ENCODE measurements at places on chromosomes 5 and 9.

- no peak for DNase-seq
These were observed 83.8 kb downstream of the OTULIN start for GRCh38 chr5:14748180-14748900.

- DNase-seq, result no peak
These were observed 48.9 kb upstream of the TDRD7 start for GRCh38 chr9:97362777-97363545.

GRCh38 chr5:173495225-173495904 is 121.1 kb downstream of the BOD1 start:
- peak; percentile 45 for DNase-seq

- no peak for DNase-seq
These were observed 78.7 kb downstream of the CRB2 start for GRCh38 chr9:123434619-123435240.

DNA sequence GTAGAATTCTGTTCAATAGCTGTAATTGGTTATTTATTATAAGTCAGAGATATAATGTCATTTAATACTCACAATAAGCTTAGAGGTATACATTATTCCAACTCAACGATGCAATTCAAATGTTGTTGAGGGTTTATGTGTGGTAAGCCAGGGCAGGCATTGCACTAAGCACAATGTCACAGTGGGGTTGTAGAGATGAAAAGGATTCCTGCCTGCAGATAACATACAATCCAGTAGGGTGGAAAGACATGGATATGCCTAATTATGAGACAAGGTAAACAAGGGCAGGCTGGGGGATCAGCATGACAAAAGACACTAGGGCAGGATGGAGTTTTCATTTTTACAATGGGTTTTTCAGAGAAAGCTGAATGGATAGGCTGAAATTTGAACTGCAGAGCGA is 98.7 kb upstream of the PALM2AKAP2 start:
- DNase-seq, result no peak

DNA sequence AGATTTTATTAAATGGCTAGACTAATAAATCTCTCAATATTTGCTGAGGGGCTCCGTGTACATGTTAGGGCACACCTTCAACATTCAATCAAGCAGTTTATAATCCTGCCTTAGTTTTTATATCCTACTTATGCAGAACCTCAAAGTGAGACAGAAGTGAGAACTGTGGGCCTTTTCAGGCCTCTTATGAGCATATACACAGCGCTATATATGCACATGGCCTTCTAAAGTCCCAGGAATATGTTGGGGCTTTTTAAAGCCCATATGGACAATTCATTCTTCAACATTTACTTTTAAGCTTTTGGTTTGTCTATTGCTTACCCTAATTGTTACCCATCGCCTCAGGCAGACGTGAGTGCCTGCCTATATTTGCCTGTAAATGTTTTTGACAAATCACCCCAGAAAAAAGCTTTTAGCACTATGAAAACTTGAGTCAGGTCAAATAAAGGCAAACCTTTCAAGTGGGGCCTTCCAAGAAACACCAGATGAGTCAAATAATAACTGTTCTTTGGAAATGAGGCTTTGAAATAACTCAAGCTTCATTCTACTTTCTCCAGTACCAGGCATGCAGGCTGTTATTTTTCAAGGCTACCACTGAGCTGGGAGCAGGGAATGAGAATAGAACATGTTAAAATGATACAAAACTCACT is 58.2 kb downstream of the ESM1 start:
- DNase-seq, result no peak

DNA sequence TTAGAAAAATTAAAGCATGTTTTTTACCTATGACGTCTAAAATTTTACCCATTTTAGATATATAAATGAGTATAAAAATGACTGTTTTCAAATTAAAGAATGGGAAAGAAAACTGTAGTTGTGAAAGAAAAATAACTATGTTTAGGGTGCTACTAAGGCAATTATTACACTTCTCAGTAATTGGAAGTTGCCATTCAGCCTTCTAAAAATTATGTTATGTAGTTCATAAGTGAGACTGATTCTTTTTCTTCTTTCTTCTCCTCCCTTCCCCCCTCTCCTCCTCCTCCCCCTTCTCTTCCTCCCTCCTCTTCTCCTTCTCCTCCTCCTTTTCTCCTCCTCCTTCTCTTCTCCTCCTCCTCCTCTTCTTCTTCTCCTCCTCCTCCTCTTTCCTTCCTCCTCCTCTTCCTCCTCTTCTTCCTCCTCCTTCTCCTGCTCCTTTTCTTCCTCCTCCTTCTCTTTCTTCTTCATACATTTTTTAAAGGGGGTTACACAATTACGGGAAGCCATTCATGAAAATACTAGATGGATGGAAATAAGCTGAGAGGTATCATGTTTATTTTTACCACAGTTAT is 223.6 kb downstream of the CETN3 start:
- no peak for DNase-seq

DNA sequence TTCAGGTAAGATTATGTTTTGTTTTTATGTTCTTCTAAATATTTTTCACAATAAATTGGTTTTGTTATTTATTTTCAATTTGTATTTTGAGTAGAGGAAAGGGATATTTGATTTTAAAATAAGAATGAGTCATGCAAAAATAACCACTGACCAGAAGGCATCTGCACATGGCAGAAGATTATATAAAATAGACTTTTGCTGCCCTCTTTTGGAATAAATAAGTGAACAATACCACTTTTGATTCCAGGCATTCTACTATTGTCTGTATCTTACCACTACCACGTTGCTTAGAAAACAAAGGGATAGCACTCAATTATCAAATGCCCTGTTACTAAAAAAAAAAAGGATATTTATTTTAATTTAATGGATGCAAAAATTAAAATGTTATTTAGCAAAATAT is 227.3 kb upstream of the ITGA1 start:
- DNase-seq, result no peak

GRCh38 chr5:78243639-78244038 is 50.9 kb downstream of the AP3B1 start:
- peak; percentile 63 for DNase-seq
